ENCODE measurements at places on chromosomes 7 and 10.

- DNase-seq: no peak
Measured at GRCh38 chr7:14229047-14229446, 239.6 kb upstream of the ETV1 start.

- no peak for DNase-seq
Measured at GRCh38 chr7:88664630-88665233, 94.8 kb upstream of the ZNF804B start.

DNA sequence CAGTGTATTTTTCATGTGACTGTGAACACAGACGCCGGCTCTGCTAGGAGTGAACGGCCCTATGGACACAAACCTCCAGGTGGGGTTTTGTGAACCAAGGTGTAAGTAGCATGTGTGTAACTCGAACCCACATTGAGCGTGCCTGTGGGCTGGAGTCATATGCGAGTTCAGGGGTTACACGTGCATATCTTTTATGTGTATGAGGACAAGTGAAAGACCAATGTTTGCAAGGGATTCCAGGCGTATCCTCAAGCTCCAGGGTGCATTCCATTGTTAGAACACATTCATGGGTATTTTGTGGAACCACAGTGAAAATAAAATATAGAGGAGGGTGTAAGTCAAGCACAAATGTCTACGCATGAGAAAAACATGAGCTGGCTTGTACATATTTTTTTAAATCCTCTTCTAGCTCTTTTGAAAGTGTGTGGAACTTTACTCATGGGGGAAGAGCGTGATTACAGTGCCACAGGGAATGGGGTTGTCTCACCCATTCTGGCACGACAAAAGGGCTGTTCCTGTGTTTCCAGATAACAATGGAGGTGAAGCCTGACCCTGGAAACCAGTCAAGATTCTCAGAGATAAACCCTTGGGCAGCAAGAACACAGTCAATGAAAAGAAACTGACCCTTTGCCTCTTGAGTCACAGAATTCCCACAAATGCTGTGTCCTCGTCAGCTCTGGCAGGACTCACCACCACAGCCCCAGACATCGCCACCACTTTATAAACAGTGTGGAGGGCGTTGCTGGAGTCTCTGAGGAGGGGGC lies 37.0 kb upstream of the GOT1 start:
- no peak for DNase-seq

DNA sequence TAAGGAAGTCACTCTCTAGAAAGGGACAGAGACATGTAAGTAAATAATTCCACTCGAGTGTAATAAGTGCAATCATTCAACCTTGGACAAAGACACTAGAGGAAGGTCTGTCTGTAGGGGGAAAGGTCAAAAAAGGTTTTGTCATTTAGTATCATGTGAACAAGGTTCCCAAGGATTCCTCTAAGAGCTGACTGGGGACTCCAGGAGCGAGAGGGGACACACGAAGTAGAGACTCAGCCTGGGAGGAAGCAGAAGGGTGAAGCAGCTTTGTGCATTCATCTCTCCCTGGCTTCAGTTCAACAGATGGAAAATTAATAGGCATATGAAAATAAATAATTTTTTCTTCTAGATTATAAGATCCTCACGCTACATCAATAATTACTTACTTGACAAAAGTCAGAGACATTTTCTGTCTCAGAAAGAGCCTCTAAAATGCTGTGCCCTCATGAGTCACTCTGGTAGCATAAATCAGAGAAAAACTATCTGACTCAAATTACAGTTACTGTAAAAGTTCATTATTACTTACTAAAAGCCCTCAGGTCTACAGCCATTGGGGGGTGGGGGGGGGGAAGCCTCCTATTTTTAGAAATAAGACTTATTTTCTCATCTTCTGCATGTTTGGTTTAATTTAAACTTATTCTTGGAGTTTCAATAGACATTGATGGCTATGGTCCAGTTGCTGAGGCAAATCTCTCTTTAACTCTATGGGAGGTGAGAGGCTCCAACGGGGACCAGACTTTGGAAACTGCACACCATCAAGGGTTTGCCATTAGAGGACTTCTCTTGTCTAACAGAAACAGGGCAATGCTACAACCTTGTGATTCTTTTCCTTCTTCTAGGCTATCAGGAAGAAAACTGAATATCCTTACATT lies 275.1 kb upstream of the KLF14 start:
- DNase-seq: no peak

GRCh38 chr7:2003931-2004812 lies 228.6 kb downstream of the MAD1L1 start:
- DNase-seq: peak; percentile 66

GRCh38 chr7:123615344-123615743 lies 13.7 kb downstream of the ASB15 start:
- no peak for DNase-seq

DNA sequence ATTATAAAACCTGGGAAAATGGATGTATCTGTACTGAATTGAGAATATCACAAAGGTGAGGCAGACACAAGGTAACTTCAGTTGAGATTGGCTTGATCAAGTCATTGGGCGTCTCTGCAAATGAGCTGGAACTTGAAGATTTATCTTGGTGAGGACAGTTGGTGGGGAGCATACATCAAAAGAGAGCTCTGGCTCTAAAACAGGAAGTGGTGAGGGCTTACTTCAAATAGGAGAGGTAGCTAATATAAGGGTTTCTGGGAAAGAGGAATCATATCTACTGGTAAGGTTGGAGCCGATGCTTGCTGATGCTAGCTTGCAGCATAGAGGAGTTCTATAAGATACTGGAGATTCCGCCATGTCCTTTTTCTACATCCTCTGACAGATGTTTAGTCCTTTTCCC lies 39.9 kb upstream of the FGL2 start:
- no peak for DNase-seq

GRCh38 chr10:112389271-112389822 lies 15.4 kb downstream of the ACSL5 start:
- no peak for DNase-seq

DNA sequence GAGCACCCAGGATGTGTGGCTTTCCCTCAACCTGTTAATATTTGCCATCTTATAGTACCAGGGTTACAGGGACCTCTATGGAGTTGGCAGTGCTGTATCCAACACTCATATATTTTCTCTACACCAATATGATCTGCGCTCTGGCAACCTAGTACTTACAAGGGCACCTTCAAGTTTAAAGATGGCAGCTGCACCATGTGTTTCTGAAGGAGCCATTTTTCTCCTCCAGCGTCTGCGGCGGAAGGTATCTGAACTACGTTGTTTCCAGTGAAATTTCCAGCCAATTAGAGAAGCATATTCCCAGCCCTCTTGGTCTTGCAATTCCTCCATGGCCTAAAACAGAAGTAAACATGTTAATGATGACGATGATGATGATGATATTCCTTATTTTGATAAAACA lies 125.6 kb downstream of the MYOF start:
- no peak for DNase-seq

DNA sequence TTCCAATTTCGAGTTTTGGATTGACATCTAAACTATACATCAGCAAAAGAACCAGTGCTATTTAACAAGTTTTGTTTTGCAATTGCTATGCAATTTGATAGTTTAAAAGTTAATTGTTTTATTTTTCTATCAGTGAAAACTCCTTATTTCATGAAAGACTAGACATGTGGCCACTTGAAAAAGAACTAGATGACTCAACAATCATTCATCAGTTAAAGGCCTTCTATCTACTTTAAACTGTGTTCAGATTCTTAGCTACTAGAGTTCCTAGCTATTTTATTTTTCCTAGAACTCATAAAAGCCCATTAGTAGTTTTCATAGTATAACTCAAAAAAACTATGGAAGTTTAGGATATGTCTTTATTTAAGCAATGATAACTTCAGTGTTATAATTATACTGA lies 104.6 kb upstream of the LSM8 start:
- DNase-seq: no peak

DNA sequence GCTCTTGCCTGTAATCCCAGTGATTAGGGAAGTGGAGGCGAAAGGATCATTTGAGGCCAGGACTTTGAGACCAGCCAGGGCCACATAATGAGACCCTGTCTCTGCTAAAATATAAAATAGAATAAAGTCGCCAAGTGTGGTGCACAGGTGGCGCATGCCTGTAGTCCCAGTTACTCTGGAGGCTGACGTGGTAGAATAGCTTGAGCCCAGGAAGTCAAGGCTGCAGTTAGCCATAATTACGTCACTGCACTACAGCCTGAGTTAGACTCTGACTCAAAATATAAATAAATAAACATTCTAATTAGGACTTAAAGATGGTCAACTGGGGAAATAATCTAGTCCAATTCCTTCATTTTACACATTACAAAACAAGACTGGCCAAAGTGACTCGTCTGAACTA lies 768 bp downstream of the CHCHD2 start:
- no peak for DNase-seq

Measured in type B pancreatic cell (in vitro differentiated cells).